Astrocyte of the spinal cord (primary cell): ENCODE measurements at places on chromosomes 5 and 9.

GRCh38 chr9:840343-840742 is 1.2 kb upstream of the DMRT1 start:
- DNase-seq = no peak

GRCh38 chr5:142439207-142439860 is 114.5 kb upstream of the SPRY4 start:
- peak; percentile 32 for DNase-seq

DNA sequence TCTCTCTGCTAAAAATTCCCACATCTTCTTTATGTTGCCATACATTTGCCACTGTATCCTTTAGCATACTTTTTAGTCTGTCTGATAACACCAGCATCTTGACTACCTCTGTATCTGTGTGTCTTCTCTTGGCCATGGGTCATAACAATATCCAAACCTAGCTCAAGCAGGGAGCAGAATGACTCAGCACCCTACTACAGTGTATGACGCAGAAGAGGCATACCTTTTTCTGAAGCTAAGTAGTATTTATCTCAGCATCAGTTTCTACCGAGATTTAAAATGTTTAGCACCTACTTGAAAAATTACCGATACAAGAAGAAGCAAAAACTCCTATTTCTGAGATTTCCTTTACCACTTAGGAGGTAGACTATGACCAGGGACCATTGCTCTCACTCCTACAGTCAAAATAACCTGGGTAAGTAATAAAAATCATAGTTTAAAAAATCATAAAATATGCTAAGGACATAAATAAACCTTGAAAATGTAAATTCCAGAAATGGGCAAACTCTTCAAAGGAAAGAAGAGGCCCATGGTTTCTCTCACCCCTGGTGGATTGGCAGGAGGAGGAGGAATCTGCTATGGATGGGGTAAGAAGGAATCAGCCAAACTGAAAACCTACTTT is 286.5 kb downstream of the MAST4 start:
- DNase-seq = peak; percentile 61

DNA sequence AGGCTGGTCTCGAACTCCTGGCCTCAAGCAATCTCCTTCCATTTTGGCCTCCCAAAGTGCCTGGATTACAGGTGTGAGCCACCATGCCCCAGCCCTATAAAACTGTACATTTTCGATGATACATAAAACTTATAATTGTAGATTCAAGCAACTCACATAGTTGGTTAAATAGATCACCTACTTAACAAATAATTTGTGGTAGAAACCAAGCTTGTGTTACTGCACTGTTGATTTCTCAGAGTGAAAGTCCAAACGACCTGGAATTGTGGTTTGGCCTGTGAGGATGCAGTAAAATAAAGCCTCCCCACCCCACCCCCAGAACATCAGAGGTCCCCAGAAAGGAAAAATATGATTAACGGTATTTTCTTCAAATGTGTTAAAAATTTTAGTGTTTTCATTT is 92.7 kb downstream of the TRIO start:
- no peak for DNase-seq

GRCh38 chr9:32177396-32177795 is 207.0 kb upstream of the ACO1 start:
- DNase-seq = no peak
